ENCODE measurements at places on chromosomes 3 and 15.

DNA sequence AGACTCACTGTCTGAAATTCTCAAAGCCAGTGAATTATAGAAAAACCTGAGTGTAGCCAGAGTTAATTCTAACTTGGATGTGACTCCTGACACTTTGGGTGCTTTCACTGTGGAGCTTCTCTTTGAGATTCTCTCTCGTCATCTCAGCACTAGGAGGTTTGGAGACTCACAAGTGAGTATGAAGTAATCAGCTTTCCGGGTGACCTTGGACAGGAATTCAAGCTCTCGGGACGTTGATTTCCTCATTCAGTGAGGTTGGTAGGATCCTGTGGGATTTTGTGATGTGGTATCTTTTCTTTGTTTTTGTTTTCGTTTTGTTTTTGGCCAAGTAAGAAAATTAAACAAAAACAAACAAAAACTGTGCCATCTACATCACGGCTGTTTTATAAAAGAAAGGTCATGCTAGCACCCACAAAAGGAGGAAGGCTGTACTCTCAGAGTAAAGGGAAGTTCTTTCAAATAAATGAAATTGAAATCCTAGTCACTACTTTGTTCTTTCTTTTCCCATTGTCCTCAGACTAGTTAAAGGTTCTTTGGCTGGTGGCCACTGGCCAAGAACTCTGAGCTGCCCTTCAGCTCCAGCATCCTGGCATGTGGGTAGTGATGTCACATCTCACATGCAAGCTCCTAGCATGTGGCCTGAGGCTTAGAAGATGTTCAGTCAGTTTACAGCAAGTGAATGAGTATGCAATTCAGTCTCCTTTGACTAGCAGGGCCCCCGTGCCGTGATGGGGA, 263.3 kb upstream of the TPM1 start:
- no peak for DNase-seq

DNA sequence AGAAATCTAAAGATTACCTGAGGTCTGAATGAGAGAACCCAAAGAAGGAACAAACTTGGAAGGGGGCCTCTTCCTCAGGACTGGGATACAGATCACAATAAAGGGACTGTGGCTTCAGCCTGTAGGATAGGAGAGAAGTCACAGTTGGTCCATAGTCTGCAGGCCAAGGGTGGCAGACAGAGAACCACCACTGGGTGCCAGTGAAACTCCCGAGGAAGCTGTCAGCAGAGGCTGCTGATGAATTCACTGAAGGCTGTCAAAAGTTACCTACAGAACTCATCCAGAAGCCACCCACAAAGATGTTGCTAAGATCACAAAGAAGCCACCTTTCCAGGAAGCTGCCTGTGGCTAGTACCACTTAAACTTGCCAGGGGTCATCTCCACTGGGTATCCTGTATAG, 78.5 kb downstream of the TMCO5A start:
- no peak for DNase-seq

- no peak for DNase-seq
Observed at GRCh38 chr3:63508305-63508704, 144.2 kb upstream of the SNTN start.

GRCh38 chr3:28601291-28601690, 252.7 kb upstream of the AZI2 start:
- DNase-seq, result no peak

DNA sequence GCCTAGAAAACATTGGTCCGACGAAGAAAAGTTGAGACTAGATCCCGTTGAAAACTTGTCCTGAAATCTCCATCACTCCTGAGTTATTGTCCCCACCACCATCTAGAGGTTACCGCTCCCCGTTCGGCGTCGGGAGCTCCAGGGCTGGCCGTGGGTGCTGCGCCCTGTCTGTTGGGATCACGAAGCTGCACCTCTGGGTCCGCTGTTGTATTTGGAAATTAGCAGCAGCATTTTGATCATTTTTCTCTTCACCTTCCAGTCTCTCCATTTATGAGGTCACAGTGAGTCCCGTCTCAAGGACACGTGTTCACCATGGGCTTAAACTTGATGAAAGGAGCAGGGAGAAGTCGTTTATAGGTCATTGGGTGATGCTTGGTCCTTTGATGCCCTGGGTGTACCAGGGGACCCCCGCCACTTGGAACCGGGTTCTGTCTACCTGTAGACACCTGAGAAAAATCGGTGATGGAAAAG, 565 bp downstream of the MANF start:
- DNase-seq, result peak; percentile 42

DNA sequence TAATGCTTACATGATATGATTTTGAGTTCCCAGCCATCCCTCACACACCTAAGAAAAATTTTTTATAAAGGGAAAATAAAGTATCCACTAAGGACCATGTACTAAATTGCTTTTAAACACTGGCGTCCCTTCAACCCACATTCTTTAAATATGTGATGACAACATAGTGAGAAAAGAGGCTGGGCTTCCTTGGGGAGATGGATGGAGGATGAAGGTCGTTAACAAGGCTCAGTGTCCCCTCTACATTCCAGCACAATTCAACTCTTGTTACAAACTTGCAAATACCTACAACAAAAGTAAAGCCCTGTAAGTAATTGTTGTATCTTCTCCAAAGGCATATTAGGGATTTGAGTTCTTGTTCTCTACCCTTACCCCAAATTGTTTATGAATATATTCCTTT, 87.2 kb upstream of the SLC4A7 start:
- DNase-seq, result no peak

DNA sequence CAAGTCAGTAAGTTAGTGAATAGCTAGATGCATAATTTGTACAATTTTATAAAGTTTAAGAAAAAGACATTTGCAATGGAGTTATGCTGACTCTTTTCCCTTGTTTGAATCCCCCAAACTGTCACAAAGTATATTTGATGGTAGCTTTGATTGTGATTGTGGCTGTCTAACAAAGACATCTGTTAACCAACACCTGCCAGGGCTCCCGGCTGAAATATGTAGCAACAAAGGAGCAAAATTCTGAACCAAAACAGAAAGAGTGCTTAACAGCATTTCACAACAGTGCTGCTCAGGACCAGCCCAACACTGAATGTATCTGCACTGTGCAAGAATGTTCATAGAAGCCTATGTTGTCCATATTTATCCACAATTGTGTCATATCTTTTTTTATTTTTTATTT, 39.4 kb downstream of the LEO1 start:
- no peak for DNase-seq

DNA sequence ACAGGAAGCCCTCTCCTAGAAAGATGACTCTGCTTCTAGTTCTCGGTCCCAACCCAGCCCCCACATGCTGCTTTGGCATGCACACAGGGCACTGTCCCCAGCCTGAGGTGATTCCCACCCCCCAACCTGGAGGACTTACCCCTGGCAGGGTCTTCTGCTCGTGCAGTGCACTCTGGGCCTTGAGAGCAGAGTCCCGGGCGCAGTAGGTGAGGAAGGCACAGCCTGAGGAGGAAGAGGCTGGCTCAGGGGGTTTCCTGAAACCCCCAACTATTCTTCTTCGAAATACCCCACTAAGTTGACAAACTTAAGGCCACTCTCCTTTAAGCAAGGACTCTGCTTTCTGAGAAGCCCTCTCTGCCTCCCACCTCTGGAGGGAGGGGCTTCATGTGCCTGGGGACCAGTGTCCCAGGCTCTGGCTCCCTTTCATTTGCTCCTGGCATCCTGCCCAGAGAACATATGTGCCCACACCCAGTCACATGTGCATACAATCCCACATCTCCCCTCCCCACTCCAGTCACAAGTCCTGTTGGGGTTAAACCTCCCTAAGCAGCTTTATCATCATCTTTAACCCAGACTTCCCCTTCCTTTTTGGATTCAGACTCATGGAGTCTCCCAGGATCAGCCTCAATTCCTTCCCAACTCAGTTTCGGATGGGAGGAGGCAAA, 4.1 kb downstream of the CELF6 start:
- DNase-seq, result peak; percentile 87

GRCh38 chr3:152823173-152823572, 11.8 kb upstream of the P2RY1 start:
- DNase-seq, result no peak

DNA sequence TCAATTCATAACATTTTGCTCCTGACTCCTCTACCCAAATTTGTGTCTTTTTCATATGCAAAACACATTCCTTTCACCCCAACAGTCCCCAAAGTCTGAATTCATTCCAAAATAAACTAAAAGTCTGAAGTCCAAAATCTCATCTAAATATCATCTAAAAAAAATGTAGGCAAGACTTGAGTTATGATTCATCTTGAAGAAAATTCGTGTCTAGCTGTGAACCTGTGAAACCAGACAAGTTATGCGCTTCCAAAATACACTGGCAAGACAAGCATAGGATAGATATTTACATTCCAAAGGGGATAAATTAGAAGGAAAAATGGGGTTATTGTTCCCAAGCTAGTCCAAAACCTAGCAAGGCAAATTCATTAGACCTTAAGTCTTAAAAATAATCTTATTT, 1302.0 kb upstream of the GBE1 start:
- no peak for DNase-seq

All from D341Med (cell line).